Activated CD8-positive, alpha-beta memory T cell treated with anti-CD3 and anti-CD28 coated beads, Interleukin-2, amount 50 U/mL, for 48 hours (primary cell): ENCODE measurements at places on chromosomes 13 and 19.

GRCh38 chr13:32849369-32849768, 166.9 kb upstream of the KL start:
- no peak for DNase-seq

GRCh38 chr13:23570099-23570920, at the start of gene TNFRSF19:
Gene TNFRSF19, plus strand, starts transcription at chr13:23570412. Its CDS starts 19,772 bp downstream, at chr13:23590184.
- DNase-seq = no peak

GRCh38 chr13:113742000-113742441, 17.0 kb upstream of the TMEM255B start:
- DNase-seq = no peak

DNA sequence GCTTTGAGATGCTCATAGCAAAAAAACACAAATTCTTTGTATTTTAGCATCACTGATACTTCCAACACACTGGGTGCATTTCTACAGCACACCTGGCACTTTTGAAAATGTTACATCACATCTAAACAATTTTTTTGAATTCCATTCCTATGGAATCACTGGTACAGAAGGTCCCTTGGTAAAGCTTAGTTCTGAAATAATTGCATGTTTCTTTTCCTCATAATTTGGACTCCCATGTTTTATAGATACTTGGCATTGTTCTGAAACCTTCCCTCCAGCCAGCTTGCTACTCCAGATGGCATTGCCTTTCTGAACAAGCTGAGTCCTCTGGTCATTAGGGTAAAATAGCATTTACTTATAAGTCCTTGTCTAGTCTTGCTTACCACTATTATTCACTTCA, 481.3 kb upstream of the GPC6 start:
- no peak for DNase-seq

DNA sequence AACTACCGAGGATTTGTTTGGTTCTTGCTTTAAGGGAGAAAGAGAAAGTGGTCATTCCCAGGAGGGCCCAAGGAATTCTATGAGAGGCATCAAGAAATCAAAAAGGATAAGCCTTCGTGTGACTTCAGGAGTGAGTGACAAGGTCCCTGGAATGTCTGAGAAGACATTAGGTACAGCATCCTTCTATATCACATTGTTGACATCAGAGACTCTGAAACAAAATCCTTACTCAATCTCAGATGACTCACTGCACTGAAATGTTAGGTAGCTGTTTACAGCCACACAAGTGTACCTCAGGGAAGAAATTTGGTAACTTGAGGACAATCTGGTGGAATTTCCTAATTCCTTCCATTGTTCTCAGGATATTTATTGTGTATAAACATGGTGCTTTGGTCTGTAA, 7.9 kb upstream of the LGALS14 start:
- no peak for DNase-seq
